ENCODE measurements at places on chromosomes 2 and 18.

DNA sequence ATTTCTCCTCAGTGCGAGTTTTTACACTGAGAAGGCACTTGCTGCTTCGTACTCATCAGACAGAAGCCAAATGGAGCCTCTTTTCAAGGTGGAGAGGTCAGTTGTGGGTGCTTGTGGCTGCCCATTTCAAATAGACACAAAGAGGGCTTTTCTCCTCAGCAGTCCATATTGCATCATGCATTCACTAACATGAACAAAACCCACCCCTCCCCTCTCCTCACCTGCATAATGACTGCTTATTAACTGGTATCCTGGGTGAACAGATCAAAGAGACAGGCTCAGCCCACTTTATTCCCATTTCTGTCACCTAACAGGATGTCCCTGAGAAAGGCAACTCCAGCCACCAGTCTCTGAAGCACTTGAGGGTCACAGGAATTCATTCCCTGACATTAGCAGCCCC, 28.9 kb downstream of the KLF7 start:
- DNase-seq: no peak

DNA sequence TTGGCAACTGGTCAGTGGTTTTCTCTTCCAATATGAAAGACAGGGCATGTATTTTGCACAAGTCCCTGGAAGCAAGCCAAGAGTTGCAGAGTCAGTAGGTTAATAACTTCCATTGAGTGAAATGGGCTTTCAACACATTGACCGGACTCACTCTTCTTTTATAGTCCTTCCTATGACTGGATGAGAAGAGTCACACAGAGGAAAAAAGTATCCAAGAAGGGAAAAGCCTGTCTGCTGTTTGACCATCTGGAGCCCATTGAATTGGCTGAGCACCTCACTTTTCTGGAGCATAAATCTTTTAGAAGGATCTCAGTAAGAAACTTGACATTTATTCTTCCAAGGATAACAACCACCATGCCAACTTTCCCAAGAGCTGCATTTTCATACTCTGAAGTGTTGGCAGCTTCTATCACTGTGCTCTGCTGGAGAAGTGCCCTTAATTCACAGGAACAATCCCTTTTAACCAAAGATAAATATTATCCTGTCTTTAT, 45.4 kb downstream of the RASGRP3 start:
- peak; percentile 94 for DNase-seq

GRCh38 chr2:119252186-119253113, 28.8 kb downstream of the STEAP3 start:
- DNase-seq: peak; percentile 95

- peak; percentile 24 for DNase-seq
These were observed 225.6 kb downstream of the ASXL3 start for GRCh38 chr18:33803636-33804035.

- no peak for DNase-seq
These were observed 95.9 kb downstream of the CRIM1 start for GRCh38 chr2:36451512-36451911.

GRCh38 chr2:71379086-71379485, 47.5 kb downstream of the ZNF638 start:
- DNase-seq: peak; percentile 88

DNA sequence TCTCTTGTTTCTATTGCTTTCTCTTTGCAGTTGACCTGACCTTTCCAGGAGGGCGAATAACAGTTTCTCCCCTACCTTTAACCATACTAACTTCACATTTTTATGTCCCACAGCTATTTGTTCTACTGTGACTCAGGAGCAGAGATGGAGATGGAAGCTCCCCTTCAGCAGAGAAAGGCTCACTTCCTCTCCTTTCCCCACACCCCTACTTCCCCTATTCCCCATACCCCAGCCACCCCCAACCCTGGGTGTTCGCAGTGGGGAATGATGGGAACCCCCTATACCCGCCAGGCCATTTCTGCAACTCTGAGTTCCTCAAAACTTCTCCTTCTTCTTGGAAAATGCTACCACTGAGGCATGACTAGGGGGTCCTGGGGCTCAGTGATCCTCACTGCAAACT, 285.4 kb upstream of the MGAT5 start:
- DNase-seq: no peak

- peak; percentile 100 for DNase-seq
These were observed 97.9 kb upstream of the SERTAD2 start for GRCh38 chr2:64751286-64752260.

- DNase-seq: no peak
These were observed 235.2 kb upstream of the PIK3C3 start for GRCh38 chr18:41719808-41720207.

- DNase-seq: no peak
These were observed 28.7 kb downstream of the KIF1A start for GRCh38 chr2:240791221-240791800.

DNA sequence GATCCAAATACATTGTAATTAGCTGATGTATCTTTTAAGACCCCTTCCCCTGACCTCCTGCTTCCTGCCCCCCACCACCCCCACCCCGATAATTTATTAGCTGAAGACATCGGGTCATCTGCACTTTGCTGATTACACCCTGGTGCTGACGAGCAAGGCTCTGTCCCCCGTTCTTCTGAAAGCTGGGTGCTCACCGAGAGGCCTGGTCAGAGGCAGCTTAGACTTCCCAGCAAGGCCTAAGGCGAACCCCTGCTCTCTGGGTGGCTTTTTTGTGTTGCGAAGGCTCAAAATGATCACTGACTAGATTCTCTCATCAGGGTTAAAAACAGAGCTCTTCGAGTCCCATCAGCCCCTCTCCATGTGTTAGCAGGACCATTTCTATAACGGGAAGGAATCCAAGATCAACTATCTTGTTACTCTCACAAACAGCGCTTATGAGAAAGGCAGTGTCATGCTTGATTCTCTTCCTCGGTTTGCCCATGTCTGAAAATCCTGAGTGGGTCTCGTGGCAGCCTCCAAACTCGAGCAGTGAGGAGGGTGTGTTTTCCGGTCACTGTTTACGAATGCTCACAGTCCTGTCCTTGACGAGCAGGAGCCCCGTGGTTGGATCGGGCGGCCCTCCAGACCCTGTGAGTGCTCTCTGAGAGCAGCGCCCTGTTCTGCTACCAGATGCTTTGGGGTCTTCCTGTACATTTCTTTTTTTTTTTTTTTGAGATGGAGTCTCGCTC, 201.6 kb downstream of the HDAC4 start:
- no peak for DNase-seq

GRCh38 chr2:168692132-168692744, 110.2 kb upstream of the NOSTRIN start:
- DNase-seq: no peak

DNA sequence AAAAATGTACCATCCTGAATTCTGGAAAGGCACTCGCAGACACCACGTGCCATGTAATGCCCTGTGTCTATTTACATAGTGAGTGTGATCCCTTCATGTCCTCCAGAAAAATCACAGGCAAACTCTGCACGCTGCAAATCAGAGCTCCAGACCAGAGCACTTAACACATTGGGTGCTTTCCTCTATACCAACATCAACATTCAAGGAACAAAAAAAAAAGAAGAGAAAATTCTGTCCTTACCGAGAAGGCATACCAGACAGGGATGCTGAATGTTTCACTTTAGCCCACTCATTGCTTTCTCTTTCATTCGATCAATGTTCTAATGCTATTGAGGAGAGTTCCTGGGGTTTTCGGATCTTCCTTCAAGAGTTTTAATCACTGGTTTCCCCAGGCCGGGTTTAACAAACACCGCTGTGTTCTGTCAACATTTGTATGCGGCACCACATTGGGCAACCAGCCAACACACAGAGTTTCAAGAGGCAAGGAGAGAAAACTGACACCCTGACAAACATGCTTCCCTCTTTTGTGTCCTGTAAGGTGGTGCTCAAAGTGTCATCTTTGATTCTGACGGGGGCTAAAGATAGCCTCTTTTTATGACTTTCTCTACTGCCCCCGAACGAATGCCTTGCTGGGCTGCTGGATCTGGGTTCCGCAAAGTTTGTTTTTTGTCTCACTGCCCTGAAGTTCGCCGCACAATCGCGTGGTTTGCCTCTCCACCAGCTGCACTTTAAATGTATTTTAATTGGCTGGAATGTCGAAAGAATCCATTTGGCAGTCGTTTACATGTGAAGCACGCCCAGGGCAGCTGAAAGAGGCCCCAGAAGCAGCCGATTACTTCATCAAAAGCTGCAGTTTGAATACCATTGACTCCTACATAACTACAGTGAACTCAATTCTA, 106.4 kb upstream of the NCKAP5 start:
- peak; percentile 97 for DNase-seq

DNA sequence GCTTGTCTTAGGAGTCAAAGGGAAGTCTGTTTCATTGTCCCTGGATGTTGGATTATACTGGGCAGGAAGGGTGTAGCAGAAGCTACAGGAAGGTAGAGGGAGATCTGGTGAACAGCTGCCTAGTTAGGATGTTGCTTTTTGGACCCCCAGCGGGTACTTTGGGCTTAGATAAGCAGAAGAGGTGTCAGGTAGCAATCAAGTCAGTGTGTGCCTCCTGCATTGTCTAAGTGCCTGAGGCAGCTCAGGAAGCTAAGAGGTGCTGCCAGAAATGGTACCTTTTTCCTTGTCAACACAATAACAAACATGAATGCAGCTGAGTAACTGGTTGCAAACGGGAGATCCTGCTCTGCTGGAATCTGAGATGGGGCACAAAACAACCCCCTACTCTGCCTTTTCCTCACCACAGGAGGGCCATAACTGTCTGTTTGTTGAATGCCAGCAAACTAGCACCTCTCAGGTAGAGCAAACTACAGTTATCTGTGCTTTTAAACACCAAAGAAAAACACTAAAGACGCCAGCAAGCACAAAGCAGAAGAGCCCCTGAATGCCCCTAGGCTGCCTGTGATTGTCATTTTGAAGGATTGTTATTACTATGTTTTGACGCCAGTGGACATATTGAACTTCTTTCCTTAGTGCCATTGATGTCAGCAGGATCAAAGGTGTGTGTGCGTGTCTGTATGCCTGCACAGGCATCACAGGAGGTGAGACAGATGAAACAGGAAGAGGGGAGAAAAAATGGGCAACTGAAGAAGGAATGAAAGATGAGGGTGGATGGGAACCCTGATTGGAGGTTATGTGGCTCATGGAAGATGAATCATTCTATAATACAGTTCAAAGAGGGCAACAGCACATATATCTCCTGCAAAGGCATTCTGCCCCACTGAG, 151.4 kb downstream of the ETAA1 start:
- DNase-seq: no peak

- peak; percentile 16 for DNase-seq
These were observed 1.2 kb downstream of the CNOT9 start for GRCh38 chr2:218569661-218570500.

GRCh38 chr2:48397846-48398245, 132.1 kb upstream of the STON1 start:
- no peak for DNase-seq

DNA sequence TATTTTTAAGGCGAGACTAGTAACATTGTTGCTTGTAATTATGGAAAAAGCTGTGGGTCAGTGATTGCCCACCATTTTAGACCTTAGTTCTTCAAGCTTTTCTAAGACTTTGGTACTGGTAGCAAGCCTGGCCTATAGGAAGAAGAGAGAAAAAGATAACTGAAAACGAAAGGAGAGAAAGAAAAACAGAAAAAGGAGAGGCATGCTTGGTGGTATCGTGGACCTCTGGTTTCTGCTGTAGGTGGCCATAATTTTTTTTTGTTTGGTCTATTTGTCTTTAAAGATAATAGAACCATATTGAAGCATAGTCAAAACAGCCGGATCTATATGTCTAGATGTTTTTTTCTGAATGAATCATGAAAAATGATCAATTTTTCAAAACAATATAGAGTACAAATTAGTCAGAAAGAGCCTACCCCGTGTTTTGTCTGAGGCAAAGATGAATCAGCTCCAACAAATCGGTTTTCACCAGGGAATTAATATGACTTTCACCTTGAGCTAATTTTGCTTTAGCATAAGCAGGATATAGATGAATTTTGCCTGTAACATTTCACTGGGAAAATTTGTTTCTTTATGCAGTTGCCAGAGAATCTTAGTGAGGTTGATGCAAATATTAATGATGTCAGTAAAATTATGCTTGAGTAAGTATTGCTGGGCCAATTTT, 45.7 kb downstream of the CCDC85A start:
- DNase-seq: no peak

DNA sequence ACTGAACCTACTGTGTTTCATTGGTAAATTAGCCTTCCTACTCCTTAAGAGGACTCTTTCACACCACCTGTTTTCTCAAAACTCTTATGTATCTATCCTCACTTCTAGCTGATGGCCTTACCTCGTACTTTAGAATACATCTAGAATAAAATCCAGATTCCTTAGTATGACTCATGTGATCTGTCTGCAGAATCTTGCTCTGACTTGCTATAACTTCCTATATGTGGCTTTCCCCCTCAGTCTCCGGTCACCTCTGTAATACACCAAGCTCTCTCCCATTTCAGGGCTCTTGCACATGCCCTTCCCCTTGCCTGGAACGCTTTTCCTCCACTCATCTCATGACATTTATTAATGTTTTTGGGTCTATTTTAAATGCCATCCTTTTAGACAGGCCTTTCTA, 95.6 kb upstream of the LHCGR start:
- DNase-seq: peak; percentile 40

DNA sequence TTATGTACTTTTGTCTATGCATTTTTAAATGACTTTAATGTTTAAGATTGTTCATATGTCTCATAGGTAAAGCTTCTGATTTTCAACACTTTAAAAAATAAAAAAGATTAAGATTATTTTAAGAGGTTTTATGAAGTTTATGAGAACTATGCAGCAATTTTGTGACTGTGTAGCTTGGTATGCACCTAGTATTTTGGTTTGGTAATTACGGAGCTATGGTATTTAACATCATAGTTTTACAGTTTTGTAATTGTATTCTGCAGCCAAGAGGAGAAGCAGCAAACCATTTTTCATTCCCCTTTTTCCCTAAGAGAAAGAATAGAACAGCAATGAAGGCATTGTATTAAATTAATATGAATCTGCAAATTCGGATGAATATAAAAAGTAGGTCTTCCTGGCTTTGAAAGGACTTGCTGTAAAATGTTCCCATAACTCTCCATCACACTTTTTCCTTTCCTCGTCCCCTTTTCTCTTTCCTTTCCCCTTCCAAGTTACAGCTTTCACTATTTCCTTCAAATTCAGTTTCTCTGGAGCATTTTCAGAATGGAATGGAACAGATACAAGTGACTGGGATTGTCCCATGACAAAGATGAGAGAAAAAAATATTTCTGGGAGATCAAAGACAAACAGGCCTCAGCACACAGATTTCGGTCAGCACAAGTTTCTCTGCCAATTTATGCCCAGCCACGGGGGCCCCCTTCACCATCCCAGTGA, 26.1 kb upstream of the PIEZO2 start:
- DNase-seq: peak; percentile 87

GRCh38 chr2:183519371-183520056, 395.3 kb downstream of the NUP35 start:
- DNase-seq: no peak

DNA sequence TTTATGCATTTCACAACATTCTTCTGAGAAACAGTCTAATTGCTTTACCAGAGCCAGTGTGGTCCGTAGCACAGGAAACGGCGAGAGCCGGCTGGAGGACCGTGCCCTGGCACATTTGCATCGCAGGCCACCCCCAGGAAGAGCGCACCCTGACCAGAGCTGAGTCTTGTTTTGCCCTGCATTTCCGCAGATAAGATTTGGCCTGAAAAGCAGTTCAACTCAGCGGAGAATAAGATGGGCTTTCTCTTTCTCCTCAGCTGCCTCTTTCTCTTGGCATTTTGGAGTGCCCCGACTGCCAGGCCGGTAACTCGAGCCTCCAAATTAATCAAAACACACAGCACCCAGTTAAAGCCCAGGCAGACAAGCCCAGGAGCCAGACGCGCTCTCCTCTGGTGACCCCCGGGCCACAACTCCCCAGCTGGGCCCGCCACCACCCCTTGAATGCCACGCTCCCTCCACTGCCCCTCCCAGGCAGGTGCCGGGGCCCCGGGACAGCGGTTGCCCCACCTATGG, 464 bp downstream of the COL4A4 start:
- no peak for DNase-seq

All from fibroblast of upper back skin (primary cell).